Right renal cortex interstitium (tissue), 3 donors: ENCODE measurements at places on chromosomes 3 and 15.

DNA sequence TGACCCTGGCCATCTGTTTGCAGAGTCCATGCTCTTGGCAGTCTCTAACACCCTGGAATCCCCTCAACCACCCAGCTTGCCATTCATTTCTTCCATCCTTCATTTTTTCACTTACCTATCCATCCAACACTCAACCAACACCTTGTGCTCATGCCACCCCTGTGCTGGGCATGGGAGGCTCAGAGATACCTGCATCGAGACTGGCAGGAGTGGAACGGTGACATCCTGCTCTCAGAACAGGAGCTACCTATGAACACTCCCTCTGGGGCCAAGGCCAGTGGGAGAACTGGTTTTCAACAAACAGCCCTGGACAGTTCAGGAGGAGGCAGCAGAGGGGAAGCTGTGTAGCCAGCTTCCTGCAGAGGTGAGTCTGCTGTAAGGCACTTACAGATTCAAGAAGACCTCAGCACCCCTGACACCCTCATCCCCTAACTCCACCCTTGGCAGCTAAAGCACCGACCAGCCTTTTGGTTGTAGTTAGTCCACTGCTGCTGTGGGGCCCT is 19.5 kb upstream of the ATP2B2 start:
- DNase-seq: no peak

DNA sequence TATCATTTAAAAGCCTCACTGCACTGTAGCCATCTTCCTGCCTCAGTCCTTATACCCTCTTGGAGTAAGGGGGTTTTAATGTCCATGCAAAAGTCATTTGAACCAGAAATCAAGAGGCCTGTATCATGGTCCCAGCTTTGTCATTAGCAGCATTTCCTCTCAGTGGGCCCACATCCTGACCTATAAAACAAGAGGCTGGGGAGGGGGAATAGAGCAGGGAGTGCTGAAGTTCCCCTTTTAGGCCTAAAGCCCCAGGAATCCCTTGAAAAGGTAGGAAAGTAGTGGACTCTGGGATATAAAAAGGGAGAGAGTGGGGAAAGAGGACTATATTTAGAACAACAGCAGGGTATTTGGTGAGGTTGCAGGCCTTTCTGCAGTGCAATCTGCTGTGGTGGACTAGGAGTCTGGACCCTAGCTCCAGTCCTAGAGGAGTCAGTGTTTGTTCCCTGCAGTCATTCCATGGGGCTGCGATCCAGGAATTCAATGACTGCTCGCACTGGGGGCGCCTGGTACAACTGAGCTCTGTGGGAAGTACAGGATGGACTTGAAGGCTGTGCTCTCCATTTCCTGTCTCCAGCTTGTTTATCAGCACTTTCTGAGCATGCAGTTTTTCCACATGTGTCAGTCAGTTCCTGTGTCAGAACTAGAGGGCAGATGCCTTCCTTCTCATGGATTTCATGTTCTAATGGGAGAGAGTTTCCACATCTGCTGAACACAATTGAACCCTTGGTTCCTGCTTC is 46.8 kb downstream of the PDHB start:
- DNase-seq: no peak

GRCh38 chr3:103127098-103127630 is 692.3 kb downstream of the ZPLD1 start:
- no peak for DNase-seq

DNA sequence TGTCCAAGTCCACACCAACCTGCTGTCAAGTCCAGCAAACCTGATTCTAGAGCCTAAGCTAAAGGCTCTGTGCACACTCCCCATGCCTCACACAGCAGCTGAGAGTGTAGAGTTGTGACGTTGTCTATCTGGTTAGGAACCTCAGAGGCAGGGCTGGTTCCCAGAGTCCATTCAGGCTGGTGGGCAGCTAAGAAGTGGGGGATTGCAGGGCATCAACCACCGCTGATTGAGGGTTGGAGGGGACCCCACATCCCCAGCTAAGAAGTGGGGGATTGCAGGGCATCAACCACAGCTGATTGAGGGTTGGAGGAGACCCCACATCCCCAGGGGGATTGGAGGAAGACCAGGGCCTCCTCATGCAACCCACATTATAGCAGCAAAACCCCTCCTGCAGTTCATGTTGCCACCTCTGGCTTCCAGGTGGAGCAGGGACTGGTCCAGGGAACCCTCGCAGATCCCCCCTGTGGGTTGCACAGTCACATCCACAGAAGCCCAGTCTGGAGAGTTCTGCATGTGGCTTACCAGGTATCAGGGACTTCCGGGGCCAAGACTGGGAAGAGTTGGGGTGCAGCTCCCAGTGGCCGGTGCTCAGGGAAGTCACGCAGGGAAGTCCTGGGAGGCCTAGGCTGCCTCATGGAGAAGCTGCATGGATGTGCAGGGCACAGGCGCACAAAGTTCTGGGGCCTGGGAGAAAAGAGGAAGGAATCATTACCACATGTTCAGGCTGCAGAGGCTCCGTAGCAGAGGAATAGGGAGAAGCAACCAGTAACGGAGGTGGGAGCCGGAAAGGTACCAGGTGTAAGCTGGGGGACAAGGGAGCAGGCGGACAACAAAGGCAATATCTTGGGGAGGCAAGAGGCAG is 71.4 kb upstream of the PCSK6 start:
- DNase-seq: no peak

DNA sequence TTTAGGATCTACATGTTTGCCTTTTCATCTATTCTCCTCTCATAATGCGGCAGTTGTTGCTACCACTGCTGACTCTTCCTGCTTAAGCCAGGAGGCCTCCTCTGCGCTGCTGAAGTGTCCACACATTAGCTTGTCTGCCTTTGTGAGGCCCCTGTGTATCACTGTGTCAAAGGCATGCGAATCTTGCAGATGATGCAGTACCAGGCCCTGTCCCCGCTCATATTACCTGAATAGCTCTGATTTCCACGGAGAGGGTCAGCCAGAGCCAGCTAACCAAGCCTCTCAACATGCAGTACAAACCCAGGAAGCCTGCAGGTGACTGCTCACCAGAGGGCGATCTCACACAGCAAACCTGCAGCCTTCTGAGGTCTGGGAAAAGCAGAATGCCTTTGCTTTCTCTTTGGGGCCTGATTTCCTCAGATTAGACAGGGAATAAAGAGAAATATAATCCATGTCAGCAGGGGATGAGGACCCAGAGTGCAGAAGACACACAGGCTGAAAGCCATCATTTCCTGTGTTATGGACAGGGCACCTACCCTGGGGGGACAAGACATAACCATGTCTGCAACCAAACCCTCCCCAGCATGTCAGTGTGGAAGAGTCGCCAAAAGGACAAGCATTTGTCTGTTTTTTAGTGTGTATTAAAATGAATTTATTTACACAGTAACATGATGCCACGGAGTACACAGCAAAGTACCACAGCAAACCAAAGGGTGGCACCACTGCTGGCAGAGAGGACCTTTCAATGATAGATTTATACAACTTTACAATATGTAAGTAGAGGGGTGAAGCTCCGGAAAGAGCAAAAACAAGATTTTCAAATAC is 36.8 kb upstream of the TSPAN3 start:
- peak; percentile 73 for DNase-seq

- DNase-seq: no peak
Measured at GRCh38 chr3:46666453-46666845, 27.0 kb downstream of the ALS2CL start.

- no peak for DNase-seq
Measured at GRCh38 chr3:192371870-192372400, 355.4 kb downstream of the FGF12 start.

- DNase-seq: no peak
Measured at GRCh38 chr15:41151451-41152005, 35.4 kb upstream of the INO80 start.

GRCh38 chr3:134104031-134104430 is 74.3 kb upstream of the SLCO2A1 start:
- DNase-seq: no peak

DNA sequence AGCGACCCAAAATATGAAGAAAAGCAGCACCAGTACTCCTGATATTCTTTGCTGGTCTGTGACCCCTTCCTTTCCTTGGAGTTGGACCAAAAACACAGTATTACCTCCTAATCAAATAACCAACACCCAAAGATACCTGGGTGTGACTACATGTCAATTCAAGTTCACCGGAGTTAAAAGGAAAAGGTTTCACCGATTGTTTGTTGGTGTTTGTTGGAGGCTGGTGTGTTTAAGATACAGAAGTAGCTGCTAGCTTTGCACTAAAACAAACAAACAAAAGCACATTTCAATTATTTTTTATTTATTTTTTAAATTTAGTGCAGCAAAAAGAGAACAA is 81.5 kb downstream of the MYO1E start:
- no peak for DNase-seq

DNA sequence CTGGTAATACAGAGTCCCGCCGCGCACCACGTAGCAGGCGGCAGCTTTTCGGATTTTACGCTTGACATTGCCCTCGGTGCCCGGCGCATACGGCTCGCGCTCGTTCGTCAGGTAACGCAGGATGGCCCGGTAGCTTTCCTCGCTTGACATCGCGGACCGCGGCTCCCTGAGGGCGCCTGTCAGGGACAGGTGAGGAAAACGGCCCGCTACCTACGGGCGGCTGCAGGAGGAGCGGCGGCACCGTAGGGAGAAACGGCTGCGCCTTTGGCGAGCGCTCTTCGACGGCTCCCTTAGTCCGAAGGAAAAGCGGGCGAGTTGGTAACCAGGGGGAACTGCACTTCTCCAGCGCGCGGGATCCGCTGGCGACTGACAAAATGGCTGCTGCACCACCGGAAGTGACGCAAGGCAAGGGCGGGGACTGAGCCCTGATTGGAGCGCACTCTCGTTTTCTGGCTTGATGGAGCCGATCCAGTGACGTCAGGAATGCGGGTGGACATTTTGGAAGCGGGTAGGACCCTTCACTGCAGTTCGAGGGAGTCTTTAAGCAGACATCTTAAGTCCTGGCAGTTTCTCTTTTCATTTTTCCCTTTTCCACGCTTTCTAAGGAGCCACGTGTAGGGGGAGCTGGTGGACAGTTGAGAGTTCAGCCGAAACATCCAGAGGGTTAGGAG is at the start of gene ZBTB11:
Gene ZBTB11 (minus strand): TSS at position 368 of the 671 bp plus-strand sequence. CDS start 218 bp downstream, at position 150.
- DNase-seq: peak; percentile 100

DNA sequence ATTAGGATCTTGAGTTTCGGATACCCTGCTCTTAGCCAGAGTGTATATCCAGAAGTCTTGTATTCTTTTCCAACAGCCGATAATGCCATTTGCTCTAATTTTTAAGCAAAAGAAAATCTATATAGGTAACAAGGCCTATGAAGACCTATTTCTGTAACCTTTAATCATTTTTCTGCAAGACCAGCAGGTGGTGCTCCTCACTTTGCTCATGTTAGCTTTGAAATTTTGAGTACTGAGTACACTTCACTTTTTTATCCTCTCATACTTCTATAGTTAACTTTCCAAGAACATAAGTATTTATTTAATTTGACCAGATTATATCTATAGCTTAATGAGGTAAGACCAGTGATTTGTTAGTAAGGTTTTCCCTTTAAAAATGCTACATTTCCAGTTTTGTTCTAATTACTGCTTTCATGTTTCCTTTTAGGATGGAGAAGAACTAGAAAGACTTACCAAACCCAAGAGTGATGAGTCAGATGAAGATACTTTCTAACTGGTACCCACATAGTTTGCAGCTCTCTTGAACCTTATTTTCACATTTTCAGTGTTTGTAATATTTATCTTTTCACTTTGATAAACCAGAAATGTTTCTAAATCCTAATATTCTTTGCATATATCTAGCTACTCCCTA is 20.5 kb downstream of the SLC35A5 start:
- DNase-seq: peak; percentile 36

DNA sequence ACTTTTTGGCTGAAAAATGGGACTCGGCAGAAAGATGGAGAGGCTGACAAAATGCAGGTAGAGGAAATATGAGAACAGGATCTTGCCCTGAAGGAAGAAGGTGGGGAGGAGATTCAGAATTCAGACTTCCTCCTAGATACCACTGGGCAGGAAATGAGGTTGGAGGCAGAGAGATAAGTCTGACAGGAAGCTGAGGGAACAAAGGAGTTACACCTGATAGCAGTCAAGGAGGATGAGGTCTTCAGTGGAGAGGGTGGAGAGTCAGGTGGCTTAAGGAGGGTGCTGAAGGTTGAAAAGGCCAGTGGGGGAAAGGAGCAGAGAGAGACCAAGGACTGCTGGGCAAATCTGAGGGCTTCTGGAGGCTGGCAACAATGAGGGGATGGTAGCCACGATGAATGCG is 56.8 kb downstream of the CCR4 start:
- DNase-seq: no peak

- DNase-seq: no peak
Measured at GRCh38 chr3:64082961-64083541, 59.8 kb upstream of the PSMD6 start.

DNA sequence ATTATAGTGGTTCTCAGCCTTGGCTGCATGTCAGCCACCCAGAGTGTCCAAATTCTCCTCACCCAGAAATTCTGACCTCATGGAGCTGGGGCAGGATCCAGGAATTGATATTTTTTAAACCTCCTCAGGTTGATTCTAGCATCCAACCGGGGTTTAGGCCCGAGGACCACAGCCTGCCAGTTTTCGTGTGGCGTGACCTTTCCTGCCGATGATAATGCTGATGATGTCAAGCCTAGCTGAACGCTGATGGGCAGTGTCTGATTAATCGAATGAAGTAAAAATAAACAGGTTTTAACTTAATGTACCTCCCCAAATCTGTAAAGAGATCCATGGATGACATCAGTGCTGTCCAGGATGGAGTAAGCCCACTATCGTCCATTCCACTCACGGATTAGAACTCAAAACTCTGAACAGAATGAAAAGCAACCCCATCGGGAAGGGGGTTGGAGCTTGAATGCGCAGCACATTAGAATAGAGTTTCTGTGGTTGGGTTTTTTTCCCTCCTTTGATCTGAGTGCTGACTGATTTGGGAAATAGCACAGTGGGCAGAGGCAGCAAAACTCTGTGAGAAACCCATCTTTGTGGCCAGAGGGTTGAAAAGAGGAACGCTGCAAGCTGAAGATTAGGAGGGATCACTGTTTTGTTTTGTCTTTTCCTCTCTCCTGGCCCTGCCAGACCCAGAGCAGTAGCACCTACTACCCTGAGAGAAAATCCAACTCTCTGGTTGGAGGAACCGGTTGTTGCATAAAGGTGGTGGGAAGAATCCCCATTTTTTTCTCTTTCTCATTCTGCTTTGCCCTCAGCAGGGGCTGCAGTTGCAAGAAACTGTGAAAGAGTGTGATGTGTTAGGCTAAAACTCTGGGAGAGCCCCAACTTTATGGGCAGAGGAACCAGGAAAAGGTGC is 153.9 kb downstream of the APBA2 start:
- no peak for DNase-seq

DNA sequence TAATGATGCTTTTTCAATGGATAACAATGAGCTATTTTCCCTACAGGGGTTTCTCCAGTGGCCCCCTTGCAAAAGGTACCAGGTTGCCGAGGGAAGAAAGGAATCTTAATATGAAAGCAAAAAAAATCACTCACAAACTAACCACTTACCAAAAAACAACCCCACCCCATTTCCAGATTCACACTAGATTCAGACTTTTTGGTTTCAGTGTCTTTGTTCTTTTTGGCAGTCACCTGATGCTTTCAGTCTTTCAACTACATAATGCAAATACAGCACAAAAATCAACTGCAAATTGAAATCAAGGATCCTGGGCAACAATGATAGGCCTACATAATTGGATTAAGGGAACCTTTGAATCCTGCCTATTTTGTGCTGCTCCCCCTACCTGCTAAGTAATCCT is 71.1 kb upstream of the RAP2B start:
- DNase-seq: no peak

- no peak for DNase-seq
Measured at GRCh38 chr3:154779571-154779970, 300.5 kb upstream of the MME start.
